ENCODE measurements at places on chromosomes 3 and 15.

DNA sequence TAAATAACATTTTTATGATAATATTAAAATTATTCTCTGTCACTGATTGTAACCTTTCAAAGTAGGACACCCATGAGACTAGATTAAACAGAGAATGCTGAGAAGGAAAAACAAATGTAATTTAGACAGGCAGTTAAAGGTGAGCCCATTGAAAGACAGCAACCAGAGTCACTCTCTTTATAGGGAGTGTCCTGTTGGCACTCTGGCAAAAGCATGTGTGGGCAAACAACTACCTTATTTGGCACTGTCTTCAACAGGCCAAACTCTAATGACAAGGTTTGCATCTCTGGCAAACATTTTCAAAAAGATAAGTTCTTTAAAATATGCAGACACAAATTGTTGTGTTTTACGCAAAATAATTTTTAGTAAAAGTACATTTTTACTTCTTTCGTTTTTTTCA is 29.8 kb downstream of the NFKBIZ start:
- DNase-seq: no peak

DNA sequence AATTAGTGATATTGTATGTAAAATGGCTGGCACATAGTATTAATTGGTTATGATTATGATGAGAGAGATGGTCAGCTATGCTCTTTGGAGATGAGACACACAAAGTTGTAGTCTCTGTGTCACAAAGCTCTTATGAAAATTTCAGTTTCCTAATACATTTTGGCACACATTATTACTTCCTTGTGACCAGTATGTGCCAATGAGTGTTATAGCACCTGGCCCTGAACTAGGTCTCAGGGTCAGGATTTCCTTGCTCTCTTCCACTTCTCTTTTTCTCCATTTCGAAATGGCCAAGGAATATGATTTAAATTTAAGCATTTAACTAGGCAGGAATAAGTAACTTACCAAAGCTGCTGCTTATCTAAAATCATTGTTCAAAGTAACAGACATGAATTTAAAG is 28.0 kb downstream of the TIPARP start:
- no peak for DNase-seq

GRCh38 chr15:78422571-78423340 is 15.3 kb upstream of the IREB2 start:
- peak; percentile 68 for DNase-seq

- no peak for DNase-seq
Measured at GRCh38 chr15:29379647-29380046, 110.0 kb upstream of the NSMCE3 start.

GRCh38 chr3:29475854-29476253 is 195.0 kb downstream of the RBMS3 start:
- no peak for DNase-seq

DNA sequence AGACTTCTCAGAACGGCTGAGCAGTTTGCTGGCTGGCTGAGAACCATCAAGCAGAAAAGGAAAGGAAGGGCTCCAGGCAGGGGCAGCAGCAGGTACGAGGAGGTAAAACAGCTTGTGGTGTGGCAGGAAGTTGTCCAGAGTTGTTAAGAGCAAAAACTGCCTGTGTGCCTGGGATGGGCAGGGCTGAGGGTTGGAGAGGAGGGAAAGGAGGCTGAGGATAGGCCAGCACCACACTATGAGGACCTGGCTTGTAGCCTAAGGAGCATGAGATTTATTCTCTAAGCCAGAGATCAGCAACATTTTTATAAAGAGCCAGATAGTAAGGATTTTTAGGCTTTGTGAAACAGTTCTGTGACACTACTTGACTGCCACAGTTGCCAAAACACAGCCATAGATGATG is 8.0 kb downstream of the IGSF10 start:
- DNase-seq: no peak

GRCh38 chr3:182711261-182711683 is 82.0 kb upstream of the ATP11B start:
- no peak for DNase-seq

DNA sequence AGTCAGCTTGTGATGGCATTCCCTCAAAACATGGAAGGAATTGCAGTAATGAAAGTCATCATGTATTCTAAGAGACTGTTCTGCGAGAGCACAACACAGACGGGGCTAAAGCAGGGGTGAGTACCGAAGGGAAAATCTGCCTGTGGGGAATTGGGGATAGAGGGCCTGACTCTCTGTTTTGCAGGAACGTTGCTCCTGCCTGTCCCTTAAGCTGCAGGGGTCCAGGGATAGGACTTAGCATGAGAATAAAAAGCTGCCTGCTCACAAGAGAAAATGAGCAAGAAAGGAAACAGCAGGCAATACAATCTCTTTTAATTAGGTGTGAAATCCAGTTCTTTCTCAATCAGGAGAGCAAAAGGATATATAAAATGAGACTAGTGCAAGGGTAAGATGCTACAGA is 62.2 kb downstream of the TIGIT start:
- DNase-seq: no peak

DNA sequence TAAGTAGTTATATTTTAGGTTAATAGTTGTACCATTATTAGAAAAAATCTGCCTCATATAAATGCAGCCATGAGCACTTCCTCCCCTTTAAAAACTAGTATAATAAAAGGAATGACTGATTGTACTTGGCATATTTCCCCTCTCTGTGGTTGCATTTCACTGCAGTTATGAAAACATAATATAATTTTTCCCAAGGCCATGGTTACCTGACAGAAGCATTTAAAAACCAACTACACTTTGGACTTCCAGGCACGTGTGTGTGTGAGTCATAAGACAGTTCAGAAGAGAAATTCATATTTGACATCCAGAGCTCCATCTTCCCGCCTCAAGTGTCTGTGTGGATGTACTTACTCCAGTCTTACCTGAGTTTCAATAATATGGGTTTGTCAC is 828.2 kb upstream of the CFAP20DC start:
- no peak for DNase-seq

DNA sequence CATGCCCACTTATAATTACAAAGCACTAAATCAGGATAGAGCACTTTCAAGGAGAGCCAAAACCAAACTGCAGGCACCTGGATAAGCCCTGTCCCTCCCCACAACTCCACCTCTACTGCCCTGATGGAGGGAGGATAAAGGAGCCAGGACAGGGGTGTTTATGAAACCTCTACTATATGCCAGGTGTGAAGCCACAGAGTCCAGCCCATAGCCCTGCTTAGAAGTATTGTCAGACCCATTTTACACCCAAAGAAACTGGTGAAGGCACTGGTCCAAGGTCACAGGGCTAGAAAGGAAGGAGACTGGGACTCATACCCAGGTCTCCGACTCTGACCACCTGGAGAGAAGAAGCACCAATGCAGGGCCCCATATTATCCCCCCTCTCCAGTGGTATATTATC is 48.7 kb downstream of the SH3BP5 start:
- DNase-seq: no peak

DNA sequence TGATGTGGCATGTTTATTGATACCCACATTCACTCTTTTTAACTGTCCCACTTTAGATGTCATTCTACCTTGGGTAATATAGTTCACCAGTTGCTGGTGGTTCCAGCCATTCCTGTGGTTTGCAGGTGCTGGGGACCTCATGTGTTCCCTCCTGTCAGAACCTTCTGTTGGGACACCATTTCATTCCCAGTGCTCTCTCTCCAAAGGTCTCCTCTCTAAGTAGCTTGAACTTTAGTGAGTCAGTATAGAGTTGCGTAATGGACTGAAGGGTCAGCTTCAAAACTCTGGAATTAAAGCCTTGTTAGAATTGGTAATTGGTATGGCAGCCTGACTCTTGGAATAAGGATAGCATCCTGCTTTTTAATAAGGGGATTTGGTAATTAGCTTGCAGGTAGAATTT is 108.5 kb downstream of the PLCL2 start:
- DNase-seq: no peak

DNA sequence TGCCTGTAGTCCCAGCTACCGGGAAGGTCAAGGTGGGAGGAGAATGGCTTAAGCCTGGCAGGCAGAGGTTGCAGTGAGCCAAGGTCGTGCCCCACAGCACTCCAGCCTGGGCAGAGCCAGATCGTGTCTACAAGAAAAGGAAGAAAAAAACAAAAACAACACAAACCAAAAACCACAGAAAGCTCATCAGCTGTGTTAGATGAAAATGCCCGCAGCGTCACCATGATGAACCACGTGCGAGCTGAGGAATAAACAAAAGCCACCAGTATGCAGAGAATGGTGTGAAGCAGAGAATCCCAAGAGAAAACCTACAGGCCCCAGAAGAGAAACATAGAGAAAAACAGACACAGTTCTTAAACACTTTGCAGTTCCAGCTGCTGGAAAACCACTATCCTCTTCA is 19.7 kb upstream of the TM4SF19 start:
- DNase-seq: no peak

DNA sequence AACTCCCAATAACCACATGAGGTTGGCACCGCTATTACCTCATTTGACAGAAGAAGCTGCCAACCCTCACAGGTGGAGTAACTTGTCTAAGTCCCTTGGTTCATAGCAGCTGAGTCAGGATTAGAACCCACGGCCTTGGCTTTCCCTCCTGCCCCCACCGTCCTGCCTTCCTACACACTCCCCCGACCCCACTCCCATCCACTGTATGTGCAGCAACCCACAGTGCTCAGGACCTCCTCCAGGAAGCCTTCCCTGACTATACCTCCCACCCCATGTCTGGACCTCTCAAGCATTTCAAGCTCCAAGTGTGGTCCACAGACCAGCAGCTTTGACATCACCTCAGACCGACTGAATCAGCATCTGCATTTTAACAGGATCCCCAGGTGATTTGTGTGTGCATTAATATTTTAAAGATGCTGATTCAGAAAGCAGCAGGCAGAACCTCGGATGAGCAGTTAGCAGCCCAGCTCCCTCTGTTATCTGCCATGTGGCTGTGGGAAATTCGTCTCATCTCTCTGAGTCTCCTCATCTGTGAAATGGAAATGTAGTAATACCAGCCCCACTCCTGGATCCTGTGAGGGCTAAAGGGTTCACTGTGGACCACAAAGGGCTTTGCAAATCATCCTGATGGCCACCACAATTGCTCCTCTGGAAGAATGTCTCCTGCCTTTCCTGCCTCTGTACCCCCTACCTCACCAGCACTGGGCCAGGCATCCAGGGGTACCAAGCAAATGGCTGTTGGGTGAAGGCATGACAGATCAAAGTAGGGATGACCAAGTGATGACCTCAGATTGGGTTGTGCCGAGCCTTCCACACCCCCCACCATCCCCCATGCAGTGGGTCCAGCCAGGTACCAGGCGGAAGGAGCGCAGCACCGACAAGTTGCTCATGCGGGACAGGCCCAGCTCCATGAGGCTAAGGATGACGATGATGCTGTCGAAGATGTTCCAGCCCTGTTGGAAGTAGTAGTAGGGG is 62.7 kb downstream of the SCN5A start:
- no peak for DNase-seq

DNA sequence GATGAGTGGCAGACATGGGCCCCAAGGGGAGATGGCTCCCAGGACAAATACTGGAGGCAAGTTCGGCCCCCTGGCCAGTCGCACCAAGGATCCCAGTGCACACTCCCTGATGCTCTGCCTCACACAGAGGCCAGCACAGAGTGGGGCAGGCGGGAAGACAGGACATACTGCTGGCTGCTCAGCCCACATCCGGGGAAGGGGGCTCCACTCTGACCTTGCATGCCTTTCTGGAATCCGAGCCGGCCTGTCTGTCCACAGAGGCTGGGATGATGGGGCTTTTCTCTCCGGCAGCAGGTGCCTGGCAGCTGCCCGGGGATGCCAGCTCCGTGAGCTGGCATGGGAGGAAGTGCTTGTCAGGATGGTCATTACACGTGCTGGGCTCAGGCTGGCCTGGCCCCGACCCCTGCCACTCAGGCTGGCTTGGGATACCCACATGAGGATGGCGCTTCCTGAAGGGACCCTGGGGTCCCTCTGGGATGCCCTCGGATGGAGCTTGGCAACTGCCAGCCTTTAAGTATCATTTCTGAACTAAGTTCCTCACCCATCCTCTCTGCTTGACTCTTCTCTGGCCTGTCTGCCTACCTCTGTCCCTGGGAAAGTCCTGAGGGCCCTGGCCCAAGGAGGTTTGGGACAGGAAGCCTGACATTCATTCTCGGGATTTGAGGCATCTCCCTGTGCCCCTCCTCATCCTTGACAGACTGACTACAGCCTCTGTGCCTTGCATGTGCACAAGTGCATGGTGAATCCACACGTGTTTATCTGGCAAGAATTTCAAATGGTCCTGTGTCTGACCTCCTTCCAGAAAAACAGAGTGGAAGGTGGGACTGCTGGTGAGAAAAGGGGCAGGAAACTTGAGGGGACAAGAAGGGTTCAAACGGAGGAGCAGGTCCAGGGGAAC is 46.5 kb downstream of the EXOG start:
- no peak for DNase-seq

GRCh38 chr15:71349336-71349735 is 234.1 kb downstream of the THSD4 start:
- no peak for DNase-seq

DNA sequence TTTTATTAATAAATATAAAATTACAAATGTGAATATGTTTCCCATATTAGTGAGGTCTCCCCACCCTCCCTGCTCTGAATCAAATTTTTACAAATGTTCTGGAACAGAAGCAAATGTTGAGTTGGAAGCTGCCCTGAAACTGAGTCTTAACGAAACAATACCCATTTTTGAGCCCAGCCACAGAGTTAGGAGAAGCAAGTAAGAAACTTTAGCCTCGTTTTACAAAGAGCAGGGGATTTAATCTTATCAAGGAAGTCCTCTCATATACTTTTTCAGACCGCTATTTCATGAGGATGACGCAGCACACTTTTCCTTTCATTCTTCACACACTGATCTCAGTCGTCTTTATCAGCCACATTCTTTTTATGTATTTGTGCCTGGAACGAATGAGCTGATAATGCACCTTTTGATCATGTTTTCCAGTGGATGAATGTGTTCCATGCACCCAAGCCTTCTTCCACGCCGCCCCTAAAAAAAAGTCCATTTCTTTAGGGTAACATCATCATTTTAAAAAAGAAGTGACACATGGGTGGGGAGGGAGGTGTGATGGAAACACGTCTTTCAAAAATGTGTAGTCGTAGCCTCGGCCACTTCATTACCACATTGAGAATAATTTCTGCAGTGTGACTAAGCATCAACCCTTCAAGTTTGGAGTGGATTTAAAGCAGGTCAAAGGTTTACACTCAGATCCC is 48.1 kb downstream of the SETMAR start:
- DNase-seq: no peak

GRCh38 chr15:57662091-57662744 is 44.3 kb upstream of the POLR2M start:
- DNase-seq: no peak

DNA sequence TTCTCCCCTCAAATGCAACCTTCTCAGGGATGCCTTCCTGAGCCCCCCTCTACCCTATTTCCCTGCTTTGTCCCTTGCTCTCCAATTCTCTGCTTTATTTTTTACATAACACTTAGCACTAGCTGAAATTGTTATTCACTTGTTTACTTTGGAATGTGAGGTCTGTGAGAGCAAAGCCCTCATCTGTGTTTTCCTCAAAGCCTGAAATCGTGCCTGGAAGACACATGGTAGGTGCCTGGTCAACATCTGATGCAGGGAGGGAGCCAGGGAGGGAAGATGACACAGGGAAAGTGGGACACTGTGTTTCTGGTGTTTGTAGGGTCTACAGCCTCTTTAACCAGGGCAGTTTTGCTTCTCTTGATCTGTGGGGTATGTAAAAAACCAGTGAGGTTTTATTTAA is 23.6 kb downstream of the EIF2AK4 start:
- DNase-seq: no peak

GRCh38 chr3:170220871-170221270 is 1.4 kb upstream of the PRKCI start:
- no peak for DNase-seq
